Stimulated activated CD4-positive, alpha-beta T cell treated with anti-CD3 and anti-CD28 coated beads, Interleukin-4, amount 100 ng/mL, for 24 hours (primary cell): ENCODE measurements at places on chromosomes 1 and 21.

DNA sequence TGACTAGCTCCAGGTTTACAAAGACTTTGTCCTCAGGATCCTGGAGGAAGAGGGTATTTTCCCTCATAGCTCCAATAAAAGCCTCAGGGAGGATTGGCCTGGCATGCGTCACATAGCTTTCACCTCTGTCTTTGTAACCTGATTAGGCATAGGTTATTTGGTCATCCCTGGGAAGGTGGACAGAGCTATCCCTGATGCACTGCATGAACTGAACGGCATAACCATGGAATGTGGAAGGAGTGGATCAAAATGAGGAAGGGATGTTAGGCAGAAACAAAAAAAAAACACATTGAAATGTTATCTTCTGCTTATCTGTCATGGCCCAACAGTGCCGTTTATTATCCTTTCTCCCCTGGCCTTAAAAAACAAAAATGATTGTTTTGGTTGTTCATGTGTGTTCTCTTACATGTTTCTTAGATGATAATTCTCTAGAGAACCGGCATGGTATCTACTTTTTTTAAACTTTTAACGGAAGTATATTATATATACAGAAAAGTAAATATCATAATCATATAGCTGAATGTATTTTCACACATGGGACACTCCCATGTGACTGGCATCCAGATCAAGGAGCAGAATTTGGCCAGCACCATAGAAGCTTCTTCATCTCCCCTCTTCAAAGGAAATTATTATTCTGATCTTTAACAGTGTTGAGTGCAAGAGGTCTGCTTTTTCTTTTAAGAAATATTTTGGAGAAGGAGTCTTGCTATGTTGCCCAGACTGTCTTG is 85.3 kb downstream of the RPS6KC1 start:
- DNase-seq, result no peak

- DNase-seq, result no peak
Observed at GRCh38 chr1:227774821-227775661, 39.8 kb downstream of the SNAP47 start.

- no peak for DNase-seq
Observed at GRCh38 chr1:30196457-30196856, 526.9 kb downstream of the MATN1 start.

DNA sequence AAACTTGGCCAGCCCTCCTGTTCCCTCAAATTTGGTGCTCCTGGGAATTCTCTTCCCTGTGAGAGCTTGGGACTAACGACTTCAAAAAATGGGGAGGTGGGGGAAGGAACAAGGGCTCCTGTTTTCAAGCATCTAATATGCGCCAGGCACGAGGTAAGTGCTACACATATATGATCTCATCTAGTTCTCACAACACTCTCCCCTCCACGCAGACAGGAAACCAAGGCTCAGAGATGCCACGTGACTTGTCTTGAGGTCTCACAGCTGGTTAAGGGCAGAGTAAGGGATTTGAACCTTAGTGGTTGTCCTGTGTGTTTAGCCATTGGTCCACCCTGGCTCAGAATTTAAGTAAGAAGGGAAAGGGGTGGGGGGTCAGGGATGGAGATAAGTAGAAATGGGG is 125.9 kb downstream of the DMRTB1 start:
- DNase-seq, result no peak

DNA sequence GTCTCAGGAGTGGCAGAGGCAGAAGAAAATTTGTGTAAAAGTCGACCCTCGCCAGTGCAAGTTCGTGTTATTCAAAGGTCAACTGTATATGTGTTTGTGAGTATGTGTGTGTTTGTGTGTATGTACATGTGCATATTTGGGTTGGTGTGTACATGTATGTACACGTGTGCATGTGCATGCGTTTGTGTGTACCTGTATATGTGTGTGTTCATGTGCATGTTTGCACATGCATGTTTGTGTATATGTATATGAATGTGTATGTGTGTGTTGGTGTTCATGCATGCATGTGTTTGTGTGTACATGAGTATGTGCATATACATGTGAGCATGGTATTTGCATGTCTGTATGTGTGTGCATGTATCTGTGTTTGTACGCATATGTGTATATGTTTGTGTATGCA is 21.7 kb upstream of the TENT5C start:
- DNase-seq, result no peak

- no peak for DNase-seq
Observed at GRCh38 chr1:53835491-53835890, 2.6 kb downstream of the NDC1 start.

DNA sequence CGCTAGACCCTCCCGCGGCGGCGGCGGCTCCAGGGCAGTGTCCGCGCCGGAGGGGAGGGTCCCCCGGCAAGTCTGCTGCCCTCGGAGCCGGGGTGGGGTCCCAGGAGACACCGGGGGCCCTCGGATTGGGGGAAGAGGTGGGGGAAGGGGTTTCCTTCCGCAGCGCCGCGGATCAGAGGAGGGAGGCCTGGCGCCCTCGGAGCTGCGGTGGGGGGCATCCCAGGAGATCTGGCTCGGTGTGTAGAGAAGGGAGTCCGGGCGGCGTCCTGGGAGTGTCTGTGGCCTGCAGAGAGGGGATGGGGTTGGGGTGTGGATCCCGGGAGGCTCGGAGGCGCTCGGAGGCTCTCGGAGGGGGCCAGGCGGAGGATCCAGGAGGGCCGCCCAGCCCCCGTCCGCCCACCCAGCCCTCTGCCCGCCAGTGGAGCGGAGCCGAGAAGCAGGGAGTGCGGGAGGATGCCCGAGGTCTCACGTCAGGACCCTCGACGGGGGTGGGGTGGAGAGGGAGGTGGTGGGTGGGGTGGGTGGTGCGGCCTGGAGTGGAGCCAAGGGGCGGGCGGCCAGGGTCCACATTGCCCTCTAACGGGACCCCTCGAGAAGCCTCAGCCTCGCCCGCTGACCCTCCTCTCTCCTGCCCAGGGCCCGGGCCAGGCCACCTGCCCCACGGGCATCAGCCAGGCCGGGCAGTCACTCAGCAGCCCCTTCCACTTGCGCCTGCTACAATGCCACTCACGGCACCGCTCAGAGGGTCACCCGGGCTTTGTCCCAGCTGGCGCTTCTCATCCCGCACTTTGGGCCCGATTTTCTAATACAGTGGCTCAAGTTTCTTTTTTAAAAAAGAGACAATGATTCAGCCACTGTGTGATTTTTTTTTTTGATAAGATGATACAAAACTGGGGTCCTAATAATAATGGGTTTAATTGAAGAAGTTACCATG is 60.2 kb upstream of the ARHGEF16 start:
- DNase-seq, result no peak

- no peak for DNase-seq
Observed at GRCh38 chr1:34631126-34631525, 123.7 kb upstream of the GJB5 start.

GRCh38 chr1:84361796-84362195 is 36.5 kb upstream of the DNASE2B start:
- DNase-seq, result no peak
